ENCODE measurements at places on chromosomes 7 and 10.

DNA sequence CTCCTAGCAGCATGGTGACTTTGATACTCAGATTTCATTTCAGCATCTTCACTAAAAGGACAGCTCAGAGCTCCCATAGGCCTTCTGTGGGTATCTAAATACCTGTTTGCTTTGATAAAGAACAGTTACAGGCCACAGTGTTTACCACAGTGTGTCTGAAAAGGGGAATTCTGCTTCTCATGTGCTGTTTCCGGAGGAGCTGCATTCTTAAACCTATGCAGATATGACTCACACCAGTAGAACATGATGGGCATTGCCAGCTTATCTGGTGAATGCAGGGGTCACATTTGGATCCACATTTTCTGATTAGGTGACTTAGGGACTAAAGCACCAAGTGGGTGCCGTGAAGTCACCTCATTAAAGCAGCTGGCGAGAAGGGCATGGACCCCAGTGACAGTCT lies 52.6 kb downstream of the TRRAP start:
- DNase-seq: no peak

GRCh38 chr10:47396311-47396717 lies 12.2 kb upstream of the ZNF488 start:
- DNase-seq: no peak

DNA sequence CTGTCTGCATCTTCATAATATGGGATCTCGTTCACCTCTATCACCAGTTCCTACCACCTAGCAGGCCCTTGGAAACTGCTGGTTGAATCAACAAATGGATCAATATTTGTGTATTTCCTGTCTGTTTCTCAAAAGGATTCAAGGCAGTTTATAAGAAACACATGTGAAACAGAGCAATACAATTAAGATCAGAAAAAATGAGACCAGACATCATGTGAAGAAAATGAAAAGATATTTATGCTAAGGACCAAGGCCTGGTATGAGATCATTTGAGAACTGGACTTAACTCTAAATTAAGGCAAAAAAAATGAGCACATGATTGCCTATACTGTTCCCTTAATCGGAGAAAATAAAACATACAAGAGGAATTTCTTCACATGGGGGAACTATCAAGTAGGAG lies 589.0 kb downstream of the SUGCT start:
- DNase-seq: no peak

- DNase-seq: no peak
Observed at GRCh38 chr7:1586827-1587705, 17.2 kb upstream of the PSMG3 start.

DNA sequence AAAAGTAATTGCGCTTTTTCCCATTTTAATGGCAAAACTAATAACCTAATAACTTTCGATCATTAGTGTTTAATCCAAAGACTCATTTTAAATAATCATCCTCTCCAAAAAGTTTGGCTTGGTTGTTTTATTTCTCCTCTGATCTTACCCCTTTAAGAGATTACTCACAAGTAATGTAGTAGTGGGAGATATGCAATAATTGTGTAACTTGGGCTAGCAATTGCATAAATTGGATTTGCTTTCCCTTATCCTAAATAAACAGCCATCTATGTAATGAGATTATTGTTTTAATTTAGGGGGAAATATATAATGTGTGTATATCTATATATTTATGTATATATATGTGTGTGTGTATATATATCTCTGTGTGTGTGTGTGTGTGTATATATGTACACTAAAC lies 82.5 kb downstream of the RNLS start:
- DNase-seq: no peak

GRCh38 chr10:25451401-25451800 lies 276.6 kb downstream of the GPR158 start:
- DNase-seq: no peak

Measured in vagina (tissue), 2 donors.